ENCODE measurements at places on chromosomes 16 and 17.

- DNase-seq: no peak
These were observed 1494.0 kb upstream of the CDH8 start for GRCh38 chr16:63530208-63530607.

GRCh38 chr17:62700964-62701705, 73.7 kb downstream of the MRC2 start:
- DNase-seq: no peak

DNA sequence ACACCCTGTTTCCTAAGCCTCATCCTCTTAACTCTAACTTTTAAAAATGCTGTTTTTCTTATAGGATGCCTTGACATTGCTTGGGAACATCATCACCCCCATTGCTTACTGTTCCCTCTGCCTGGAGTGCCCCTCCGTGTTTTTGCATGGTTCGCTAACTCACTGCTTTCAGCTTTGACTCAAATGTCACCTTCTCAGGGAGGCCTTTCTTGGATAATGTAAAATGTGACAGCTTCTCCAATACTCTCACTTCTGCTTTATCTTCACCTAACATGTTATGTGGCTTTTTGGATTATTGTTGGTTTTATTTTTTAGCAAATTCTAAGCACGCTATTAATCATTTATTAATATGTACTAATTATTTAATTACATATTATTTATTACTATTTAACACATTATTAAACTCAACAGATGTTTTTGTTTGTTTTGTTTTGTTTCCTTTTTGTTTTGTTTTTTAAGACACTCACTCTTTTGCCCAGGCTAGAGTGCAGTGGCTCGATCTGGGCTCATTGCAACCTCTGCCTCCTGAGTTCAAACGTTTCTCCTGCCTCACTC, 3.8 kb downstream of the CRYM start:
- DNase-seq: no peak

DNA sequence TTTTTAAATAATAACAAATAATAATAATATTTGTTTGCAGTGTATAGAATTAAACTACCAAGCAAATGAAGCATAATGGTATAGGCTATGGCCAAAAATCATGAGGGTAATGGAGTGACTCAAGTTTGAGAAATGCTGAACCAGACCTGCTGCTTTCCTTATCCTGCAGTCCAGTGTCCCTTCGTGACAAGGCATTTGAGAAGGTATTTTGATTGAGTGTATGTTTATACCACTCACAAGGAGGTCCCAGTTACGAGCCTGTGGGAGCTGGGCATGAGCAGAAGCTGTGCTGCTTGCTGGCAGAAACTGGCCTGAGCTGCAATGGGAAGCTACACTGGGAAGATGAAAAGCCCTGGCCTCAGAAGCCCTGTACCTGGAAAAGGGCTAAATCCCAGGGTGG, 50.3 kb downstream of the GNAO1 start:
- no peak for DNase-seq

GRCh38 chr17:74782571-74782970, 6.4 kb upstream of the NAT9 start:
- DNase-seq: no peak

GRCh38 chr17:81551458-81552243, 502 bp downstream of the FAAP100 start:
- no peak for DNase-seq

DNA sequence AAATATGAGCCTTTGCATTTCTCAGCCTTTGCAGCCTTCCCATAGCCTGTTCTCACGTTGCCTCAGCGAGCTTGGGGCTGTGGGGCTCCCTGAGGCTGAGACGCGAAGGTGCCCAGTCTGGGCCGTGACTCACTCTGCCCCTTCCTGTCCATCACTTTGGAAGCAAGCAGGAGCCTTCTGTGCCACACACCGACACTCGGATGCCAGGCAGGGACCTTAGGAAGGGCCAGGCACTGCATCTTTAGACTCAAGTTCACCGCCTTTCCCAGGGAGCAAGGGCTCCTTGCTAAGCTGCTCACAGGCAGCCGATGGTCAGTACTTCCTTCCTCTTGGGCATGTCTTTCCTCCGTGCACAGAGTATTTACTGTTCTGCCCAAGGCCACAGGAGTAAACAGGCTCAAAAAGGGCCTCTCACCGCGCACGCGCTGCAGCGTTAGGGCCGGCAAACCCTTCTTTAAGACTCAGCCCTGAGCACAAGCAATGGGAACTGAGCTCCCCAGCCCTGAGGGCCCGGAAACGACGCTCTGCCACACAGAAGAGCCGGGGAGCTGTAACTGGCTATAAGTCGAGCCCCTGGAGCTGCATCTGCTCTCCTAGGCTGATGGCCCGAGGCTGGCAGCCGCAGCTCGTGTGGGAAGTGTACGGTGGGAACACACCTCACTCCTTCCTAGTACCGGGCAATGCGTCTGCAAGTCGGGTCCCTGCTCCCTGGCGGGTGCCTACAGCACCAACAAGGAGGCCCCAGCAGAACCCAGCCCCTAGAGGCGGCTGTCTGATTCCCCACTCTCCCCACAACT, 7.2 kb downstream of the TIMM22 start:
- DNase-seq: no peak

- no peak for DNase-seq
These were observed 7.1 kb downstream of the IRX5 start for GRCh38 chr16:54937671-54938211.

DNA sequence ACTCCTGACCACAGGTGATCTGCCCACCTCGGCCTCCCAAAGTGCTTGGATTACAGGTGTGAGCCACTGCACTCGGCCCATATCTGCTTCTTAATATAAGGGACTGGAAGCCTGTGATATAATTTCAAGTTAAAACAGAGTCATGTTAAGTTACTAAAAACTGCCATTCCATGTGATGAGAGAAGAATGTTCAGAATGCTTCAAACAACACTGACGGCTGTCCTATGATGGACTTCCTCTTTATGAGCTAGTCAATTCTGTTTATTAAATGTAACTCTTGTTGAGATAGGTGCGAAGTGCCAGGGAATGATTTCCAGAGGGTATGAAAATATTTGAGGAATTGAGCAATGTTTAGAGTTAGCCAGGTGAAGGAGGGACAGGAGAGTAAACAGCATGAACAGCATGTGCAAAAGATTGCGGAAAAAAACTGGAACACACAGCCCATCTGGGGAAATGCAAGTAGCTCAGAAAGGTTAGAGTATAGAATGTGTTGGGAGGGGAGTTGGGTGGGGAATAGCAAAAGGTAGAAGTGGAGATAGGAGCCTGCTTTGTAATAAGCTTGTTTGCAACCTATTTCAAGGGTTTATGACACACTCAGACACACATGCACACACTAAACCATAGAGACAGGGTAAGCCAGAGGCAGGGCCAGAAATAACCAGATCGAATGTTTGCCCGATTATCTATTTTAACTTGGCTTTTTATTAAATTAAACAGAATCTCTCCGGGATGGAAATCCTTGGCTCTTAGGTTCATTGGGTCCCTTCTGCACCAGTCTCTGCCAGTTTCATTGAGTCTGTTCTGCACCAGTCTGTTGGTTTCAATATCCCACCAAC, 135.6 kb upstream of the COX10 start:
- no peak for DNase-seq

Data from stimulated activated CD4-positive, alpha-beta T cell treated with anti-CD3 and anti-CD28 coated beads, TNF-alpha, amount 100 ng/mL, for 4 hours (primary cell).